ENCODE measurements at places on chromosomes 1 and 21. TPM values are rescaled to one million over a fixed set of nuclear protein-coding genes. Genes with fewer than 3 reads are reported as not detected.

RPTN gene
- total RNA-seq = not detected

ZNF648 gene
- not detected for total RNA-seq

MIB2 gene
- total RNA-seq = 60.0 TPM

MTFR1L gene
- total RNA-seq = 24.7 TPM

ARMH1 gene
- total RNA-seq = 0.60 TPM
